ENCODE measurements at places on chromosomes 3 and 15.

DNA sequence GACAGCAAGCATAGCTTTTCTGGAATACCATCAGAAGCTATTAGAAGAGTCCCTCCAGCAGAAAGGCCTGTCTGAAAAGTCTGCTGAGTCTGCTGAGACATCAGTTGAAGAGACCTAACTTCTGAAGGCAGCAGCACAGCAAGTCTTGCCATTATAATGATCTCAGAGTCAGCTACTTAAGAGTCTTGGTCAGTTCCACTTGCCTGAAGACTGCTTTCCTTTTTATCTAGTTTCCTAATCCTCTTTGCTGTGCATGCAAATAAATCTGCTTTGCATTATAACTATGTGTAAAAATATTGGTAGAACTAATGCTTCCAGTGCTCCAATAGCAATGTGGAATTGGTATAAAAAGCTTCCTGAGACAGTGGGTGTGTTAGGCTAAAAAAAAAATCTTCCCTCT, 34.9 kb upstream of the CPOX start:
- DNase-seq = no peak

DNA sequence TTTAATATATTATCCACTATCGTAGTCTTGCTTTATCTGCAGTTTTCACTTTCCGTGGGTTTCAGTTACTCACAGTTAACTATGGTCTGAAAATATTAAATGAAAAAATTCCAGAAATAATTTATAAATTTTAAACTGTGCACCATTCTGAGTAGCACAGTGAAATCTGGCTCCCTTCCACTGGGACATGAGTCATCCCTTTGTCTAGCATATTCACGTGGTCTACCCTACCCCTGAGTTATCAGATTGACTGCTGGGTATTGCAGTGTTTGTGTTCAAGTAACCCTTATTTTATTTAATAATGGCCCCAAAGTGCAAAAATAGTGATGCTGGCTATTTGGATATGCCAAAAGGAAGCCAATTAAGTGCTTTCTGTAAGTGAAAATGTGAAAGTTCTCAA, 539.5 kb upstream of the AGTR1 start:
- DNase-seq = no peak

- no peak for DNase-seq
Measured at GRCh38 chr15:29139540-29140459, 129.8 kb downstream of the NSMCE3 start.

- DNase-seq = peak; percentile 15
Measured at GRCh38 chr15:63971427-63971805, 74.9 kb downstream of the DAPK2 start.

DNA sequence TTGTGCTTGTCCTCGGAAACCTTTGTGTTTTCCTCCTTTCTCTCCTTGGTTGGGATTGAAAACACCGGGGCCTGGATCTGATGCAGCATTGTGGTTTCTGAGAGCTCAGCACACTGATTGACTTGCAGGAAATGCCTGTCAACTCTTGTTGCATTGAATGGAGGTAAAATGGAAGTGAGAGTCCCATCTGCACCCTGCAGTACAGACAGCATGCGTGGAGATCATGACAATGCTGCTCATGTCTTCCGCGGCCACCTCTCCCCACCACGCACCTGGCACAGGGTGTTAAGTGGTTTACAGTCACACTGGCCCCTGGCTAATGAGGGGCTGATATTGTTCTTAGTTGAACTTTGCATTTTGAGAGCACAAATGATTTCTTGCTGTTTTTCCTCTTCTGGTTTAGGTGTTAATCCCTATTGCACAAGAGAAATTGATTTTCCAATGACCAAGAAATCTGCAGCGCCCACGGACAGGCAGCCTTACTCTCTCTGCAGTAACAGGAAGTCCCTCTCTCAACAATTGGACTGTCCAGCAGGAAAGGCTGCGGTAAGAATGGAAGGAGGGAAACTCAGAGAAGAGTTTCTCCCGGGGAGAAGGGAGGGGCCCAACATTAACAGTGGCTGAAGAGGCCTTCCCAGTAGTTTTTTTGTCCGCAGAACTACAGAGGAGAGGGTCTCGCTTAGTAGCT, 58.5 kb downstream of the STARD5 start:
- no peak for DNase-seq

- no peak for DNase-seq
Measured at GRCh38 chr3:61371123-61371522, 119.9 kb upstream of the FHIT start.

- no peak for DNase-seq
Measured at GRCh38 chr3:112974178-112974517, 755 bp downstream of the CD200R1 start.

GRCh38 chr3:133892541-133893231, 3.0 kb downstream of the RAB6B start:
- no peak for DNase-seq

DNA sequence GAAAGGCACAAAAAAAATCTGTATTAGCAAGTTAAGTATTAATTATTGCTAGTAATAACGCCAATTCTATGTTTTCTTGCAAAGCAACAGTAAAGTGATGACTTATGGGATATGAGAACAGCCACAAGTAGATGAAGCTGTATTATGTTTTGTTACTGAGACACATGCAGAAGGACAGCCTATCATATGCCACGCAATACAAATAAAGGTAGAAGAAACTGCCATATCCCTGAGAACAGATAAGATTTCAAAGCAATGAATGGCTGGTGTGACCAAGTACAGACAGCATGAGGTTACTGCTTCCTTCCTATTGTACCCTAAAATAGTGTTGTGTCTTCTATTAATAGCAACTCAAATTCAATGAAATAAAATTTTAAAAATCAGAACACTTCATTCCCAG, 26.7 kb downstream of the STAG1 start:
- DNase-seq = no peak

DNA sequence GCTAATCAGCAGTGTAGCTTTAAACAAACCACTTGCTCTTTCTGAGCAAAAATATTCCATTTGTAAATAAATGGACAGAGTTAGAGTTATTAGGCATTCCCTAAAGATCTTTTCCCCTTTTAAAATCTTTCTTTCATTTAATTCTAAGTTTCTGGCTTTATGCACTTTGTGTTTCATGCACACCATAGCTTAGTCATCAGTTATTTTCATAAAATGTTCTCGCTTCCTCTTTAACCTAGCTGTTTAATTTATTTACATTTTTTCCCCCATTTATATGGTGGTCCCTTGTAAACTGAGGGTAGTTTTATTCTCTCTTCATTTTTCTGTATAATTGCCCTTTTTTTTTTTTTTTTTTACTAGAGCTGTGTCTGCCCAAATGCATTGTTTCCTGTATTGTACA, 315.0 kb upstream of the LRRFIP2 start:
- no peak for DNase-seq

DNA sequence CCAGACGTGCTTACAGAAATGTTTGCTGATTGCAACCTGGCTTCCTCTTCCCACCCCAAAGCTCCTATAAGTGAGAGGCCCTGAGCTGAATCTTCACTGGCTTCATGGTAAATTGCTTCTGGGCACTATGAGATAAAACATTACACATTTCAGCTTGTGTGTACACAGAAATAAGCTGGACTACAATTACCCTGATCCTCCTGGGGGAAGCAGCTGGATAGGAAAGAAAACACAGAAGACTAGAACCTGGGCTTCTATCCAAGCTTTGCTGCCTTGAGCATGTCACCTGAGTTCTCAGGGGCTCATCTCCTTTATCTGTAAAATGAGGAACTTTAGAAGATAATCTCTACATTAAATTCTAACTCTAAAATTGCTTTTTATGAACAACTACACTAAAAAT, 40.3 kb downstream of the THBS1 start:
- no peak for DNase-seq

GRCh38 chr3:42749753-42750231, 23.3 kb downstream of the CCDC13 start:
- no peak for DNase-seq

DNA sequence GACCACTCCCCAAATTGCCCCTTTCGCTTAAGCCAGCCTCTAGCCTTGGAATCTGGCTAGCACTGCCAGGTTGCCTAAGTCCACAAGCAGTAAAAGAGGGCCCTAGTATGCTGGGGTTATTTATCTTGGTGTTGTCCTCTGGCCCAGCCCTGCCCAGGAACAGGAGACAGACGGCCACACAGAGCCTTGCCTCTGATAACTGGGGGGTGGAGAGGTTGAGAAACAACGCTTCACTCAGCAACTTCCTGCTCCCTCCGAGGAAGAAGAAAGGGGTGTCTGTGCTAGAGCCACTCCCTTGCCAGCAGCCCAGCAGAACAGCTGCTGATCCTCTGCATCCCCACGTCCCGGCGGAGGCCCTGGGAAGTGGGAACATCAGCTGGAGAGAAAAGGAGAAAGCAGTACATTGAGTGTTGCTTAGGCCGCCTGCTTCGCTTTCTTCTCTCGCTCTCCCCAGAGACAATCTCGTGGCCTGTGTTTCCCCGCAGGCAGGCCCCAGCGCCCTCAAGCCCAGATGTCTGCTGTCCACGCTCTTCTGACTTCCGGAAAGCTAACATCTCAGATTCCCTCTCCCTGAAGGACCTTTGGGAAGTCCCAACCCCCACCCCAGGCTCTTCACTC, 22.6 kb upstream of the C3orf70 start:
- no peak for DNase-seq

- DNase-seq = no peak
Measured at GRCh38 chr3:122496508-122496907, 18.2 kb downstream of the KPNA1 start.

Data from stimulated activated CD8-positive, alpha-beta memory T cell treated with anti-CD3 and anti-CD28 coated beads, Interleukin-4, amount 100 ng/mL, for 4 hours (primary cell).